NCI-H1436 treated with DMSO at 0.1 percent for 48 hours (cell line): ENCODE measurements at places on chromosomes 5 and 9.

- no peak for DNase-seq
Observed at GRCh38 chr5:119344231-119344630, 11.6 kb upstream of the TNFAIP8 start.

GRCh38 chr9:71820403-71820921, 52.1 kb upstream of the CEMIP2 start:
- no peak for DNase-seq

- no peak for DNase-seq
Observed at GRCh38 chr5:54757541-54757940, 227.9 kb downstream of the ESM1 start.

DNA sequence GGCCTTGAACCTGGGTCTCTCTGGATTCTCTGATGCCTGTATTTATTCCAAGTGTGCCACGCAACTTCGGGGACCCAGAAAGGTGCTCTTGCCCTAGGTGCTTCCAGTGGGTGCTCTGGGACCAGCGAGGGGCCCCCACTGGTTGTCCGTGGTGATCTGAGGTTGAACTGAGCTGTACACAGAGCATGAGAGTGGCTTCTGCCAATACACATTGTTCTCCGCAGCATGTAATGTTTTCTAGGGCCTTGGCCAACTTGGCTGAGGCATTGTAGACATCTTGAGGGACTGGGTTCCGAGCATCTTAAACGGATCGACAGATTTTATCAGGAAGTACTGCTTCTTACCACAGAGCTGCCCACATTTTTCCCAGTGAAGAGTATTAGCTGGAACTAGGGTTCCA, 117.9 kb downstream of the MTX3 start:
- DNase-seq, result no peak

DNA sequence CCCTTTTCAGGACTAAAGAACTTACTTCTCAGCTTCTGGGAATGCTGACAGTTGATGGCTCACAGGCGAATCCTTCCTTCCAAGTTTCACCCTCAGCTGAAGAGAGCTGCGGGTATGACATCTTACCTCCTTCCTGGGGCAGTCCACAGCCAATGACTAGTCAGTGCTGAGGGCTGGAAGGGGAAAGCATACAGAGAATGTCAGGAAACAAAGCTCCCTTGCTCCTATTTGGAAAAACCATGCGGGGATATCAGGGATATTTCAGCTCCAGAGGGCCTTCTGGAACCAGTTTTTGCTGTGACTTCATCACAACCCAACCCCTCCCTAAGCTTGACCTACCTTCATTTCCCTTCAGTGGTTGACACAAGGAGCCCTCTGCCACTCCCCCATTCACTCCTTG, 15.7 kb downstream of the FTMT start:
- no peak for DNase-seq

GRCh38 chr5:2871282-2871681, 119.8 kb upstream of the IRX2 start:
- no peak for DNase-seq

- DNase-seq, result no peak
Observed at GRCh38 chr9:72537011-72537545, 15.7 kb downstream of the TMC1 start.

DNA sequence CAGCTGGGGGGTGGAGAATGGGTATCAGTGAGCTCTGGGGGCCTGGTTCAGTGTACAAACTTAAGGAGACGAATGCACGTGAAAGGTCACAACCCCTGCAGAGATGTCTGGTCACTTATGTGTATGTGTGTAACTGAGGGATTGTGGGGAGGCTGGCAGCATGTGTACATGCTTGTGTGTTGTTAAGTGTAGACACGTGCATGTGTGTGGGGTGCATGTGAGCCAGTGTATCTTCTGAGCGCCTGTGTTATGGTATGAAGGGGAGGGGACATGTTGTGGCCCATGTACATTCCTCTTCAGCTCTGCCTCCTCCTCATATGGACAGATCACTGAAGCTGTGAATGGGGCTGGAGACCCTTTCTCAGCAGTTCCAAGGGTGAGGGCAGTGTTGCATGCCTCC, 2.0 kb downstream of the TMEM8B start:
- DNase-seq, result no peak

DNA sequence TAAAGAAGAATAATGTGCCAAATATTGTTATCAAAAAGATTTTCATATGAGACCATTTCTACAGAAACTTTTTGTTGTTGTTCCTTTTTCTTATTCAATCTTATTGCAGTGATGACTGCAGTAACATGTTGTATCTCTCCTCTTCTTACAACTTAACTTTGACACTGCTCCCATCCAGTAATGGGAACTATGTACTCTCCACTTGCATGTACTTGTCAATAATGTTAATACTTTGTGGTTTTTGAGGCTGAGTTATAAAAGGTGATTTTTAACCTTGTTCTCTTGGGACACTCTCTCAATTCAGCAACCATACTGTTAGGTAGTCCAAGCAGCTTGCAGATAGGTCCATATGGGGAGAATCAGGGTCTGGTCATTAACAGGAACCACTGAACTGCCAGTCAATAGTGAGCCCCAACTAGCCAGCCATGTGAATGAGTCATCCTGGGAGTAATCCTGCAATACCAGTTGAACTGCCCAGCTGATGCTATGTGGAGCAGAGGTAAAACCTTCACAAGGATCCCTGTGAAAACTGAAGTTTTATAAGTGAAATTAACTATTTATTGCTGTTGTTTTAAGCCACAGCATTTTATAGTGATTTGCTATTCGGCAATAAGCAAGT, 199.6 kb upstream of the DAB2 start:
- DNase-seq, result no peak

- no peak for DNase-seq
Observed at GRCh38 chr9:129250786-129251185, 72.7 kb upstream of the IER5L start.

DNA sequence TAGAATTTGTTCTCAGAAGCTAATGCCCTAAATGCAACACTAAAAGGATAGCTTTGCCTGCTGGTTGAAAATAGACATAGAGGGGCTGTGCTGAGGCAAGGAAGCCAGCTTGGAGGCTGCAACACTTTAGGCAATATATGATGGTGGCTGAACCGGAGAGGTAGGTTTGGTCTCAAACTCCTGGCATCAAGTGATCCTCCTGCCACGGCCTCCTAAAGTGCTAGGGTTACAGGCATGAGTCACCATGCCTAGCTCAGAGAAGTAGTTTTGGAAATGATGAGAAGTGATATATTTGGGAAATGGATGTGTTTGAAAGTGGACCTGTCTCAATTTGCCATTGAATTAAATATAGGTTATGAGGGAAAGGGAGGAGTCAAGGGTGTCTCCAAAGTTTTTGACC, 10.0 kb downstream of the DUSP1 start:
- no peak for DNase-seq

GRCh38 chr5:154858972-154859871, 795 bp downstream of the CNOT8 start:
- no peak for DNase-seq

DNA sequence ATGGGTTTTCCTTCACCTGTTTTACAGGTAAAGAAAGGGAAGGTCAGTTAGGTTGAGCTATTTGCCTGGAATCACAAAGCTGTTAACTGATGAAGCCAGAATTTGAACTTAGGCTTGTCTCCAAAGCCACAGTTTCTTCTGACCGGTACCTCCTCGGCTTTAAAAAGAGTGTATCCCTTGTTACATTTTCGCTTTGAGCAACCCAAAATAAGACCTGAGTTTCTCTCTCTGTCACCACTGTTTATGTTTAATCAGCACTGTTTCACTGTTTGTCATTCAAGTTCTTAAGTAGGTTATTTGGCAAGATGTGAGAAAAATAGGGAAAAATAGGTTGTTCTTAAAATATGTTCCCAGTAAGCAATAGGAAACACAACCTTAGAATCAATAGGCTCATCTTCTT, 84.6 kb downstream of the VCAN start:
- no peak for DNase-seq
